NCI-H187 treated with DMSO at 0.1 percent for 48 hours (cell line): ENCODE measurements at places on chromosomes 7 and 10.
A peak's percentile ranks its signal among the peaks of the same experiment; 100 is the strongest.

- DNase-seq, result no peak
Measured at GRCh38 chr7:45203936-45204445, 46.4 kb downstream of the RAMP3 start.

GRCh38 chr10:12405342-12406320 lies 56.3 kb downstream of the CAMK1D start:
- no peak for DNase-seq

- no peak for DNase-seq
Measured at GRCh38 chr10:45383682-45384330, 9.8 kb downstream of the ALOX5 start.

- no peak for DNase-seq
Measured at GRCh38 chr10:33196710-33197491, 137.6 kb downstream of the NRP1 start.

DNA sequence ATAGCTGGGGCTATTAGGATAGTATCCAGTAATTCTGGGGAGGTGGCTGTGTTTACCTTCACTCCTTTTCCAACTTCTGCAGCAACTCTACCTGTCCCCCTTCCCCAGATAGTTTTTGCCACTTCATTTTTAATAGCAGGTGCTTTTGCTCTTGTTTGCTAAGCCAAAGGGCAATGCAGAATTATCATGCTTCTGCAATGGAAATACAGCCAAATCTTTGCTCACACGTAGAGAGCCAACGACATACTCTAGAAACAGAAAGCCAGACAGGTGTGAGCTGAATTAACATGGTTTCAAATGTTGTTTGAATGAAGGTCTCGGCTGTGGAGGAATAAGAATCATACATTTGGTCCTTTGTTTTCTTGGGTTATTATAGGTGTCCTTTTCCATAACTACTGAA lies 14.4 kb downstream of the PLEKHS1 start:
- DNase-seq, result no peak

DNA sequence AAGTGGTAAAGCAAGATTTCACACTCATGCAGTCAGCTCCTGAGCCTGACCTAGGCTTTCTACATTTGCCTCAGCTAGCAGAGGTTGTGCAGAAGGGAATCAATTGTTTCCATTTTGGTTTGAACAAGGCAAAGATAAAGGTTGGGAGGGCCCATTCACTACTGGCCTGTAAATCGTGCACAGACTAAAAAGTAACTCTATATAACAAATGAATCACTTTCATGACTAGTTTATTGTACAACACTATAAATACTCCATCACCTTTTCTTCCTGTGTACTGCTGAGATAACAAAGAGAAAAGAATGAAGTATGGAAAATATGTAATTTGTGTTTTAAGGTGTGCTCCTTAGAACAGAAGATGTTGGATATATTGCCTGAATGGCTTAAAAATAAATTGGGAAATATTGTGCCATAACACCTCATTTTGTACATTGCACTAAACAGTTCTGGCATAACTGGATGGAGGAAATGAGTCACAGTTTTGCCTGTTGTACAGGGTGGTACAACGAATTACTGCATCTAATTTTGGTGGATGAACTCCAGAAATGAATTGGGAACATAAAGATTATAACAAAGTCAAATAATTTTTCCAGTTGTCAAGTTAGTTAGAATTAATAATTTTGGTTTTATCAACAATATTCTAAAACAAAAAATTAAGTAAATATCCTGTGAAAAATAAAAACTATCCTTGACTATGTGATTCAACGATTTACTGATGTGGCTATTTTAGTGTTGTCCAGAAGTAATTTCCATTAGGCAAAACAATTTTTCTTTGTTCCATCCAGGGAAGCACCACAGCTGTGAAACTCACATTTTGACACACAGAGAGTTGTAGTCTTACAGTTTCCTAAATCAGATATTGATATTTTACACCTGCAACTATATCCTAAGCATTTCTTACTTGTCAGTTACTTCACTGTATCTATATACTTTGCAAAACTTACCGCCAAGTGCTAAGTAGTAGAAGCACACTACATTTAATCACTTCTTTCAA lies 18.0 kb downstream of the SEMA3C start:
- no peak for DNase-seq

DNA sequence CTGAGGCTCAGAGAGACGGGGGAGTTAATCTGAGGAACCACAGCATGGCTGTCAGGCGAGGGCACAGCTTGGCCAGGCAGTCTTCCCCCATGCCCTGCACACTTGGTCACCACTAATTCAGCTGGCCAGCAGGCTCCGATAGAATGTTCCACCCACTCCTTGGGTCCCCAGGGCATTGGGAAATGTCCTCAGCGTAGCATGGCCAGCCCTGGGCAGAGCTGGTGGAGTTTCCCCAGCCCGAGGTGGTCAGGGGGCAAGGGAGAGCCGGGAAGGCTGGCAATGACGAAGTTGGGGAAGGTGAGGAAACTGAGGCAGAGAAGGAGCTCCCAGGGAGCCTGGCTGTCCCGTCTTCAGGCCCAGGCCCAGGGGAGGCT lies 12.1 kb upstream of the GRIFIN start:
- DNase-seq, result no peak

- DNase-seq, result no peak
Measured at GRCh38 chr10:7157091-7157490, 253.7 kb downstream of the SFMBT2 start.

DNA sequence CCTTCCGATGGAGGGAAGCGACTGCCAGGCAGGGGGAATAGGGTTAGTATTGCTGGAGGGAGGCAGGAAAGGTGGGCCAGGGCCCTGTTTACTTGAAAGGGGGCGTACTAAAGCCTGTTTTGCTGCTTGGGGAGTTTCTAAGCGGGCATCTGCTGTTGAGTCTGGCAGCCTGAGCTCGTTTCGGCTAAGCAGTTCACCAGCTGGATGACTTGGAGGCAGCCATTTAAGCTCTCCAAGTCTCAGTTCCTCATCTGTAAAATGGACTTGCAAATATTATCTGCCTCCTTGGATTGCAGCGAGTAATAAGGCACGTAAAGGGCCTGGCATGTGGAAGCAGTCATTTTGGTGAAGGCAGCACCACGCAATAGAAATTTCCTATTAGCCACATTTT lies 44.0 kb downstream of the LDB3 start:
- DNase-seq, result no peak

GRCh38 chr10:126595160-126595559 lies 75.3 kb downstream of the C10orf90 start:
- no peak for DNase-seq

DNA sequence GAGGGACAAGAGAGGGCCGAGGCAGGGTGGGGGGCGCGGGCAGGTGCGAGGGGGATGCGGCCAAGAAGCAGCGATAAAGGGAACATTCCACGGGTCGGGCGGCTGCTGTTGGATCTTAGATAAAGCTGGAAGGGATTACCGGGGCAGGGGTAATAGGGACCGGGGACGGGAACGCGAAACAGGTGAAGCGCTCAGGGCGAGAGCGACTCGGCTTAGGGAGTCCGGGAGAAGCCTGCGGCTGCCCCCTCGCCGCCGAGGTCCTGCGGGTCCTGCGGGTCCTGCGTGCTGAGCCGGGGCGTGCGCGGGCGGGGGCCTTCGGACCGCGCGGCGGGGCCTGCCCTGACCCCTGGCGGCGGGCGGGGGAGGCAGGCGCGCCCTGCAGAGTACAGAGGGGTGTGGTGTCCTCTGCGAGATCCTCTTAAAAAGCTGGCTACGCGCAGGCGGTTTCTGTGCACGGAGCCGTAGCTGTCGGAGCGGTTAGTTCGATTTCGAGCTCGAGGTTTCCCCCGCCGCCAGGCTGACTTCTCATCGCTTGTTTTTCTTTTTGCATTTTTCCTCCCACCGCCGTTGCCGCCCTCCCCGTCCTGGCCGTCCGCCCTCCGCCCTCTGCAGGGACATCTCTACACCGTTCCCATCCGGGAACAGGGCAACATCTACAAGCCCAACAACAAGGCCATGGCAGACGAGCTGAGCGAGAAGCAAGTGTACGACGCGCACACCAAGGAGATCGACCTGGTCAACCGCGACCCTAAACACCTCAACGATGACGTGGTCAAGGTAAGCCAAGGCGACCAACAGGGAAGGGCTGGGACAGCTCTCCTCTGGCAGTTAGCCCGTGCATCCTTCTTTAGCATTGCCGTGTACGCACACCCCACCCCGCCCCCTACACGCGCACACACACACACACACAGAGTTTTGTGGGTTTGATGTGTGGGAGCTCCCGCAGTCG lies 1.4 kb downstream of the CAV1 start:
- DNase-seq, result peak; percentile 5

- peak; percentile 70 for DNase-seq
Measured at GRCh38 chr7:158067219-158067930, 520.2 kb downstream of the PTPRN2 start.

- no peak for DNase-seq
Measured at GRCh38 chr10:927131-927530, 4.4 kb downstream of the LARP4B start.

DNA sequence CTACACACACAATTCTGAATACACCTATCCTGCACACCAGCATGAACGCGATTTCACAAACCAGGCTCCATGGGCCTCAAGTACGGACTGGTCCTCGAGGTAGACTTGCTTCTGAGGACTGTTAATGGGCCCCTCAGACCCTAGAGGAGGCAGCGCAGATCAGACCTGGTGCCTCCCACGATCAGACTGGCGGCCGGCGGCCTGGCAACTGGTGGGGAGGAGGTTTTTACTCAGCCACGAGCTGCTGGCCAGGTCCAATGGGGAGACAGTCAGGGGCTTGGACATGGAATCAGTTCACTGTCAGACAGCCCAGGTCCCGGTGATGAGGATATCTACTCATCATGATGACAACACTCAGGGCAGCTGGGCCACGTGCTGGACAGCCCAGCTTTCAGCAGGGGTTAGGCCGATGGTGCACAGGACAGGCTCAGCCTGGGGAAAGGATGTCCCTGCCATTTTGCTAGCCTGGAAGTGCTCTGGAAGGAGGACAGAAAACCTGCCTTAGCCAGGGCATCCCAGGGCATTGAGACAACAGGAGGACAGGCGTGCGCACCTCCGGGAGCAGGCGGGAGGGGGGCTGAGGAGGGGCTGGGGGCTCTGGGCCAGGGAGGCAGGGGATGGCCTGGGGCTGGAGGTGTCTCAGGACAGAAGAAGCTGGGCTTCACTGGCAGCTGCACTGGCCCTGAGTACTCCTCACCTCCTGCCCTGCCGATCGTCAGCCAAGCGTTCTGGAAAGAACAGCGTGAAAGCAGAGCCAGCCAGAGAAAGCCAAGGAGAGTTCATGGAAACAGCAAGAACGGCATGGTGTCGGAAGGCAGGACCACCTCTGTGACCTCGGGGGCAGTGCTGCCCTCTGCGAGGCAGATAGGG lies 48.0 kb upstream of the RASGEF1A start:
- no peak for DNase-seq

GRCh38 chr10:35041502-35041879 lies 48.6 kb downstream of the CUL2 start:
- no peak for DNase-seq

DNA sequence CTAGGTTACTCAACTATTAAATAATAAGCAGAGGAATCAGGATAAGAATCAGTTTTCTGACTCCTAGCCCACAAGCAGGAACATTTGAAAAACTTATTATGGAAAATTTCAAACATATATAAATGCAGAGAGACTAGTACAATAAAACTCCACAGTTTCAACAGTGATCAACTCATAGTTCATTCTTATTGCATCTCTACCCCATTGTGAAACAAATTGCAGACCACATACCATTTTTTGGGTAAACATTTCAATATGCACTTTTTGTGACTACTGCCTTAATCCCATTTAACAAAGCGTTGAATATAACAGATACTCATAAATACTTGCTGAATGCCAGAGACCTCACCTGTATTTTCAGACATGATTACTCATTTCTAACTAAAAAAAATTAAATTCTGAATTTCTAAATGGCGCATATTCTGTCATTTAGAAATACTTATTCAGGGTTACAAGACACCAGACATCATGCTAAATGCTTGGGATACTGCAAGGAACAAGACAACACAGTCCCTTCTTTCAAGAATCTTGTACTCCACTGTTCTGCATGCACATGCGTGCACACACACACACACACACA lies 11.4 kb downstream of the CDK6 start:
- no peak for DNase-seq

- DNase-seq, result no peak
Measured at GRCh38 chr7:55362927-55363326, 2.2 kb upstream of the LANCL2 start.

GRCh38 chr10:126458466-126458865 lies 70.2 kb upstream of the ADAM12 start:
- DNase-seq, result no peak

DNA sequence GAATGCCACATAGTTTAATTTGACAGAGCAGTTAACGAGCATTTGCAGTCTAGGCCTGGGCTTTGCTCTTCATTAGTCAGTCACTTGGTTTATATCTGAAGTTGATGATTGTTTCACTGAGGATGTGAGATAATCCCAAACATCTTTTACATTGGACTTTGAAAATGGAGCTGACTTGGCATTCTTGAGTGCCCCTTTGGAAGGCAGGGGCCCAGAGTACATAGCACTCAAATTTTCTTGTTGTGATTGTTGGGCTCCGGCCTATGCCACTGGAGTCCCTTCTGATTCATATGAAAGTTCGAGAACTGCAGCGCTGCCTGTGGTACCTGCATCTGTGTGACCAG lies 21.9 kb downstream of the DNAJB6 start:
- no peak for DNase-seq

DNA sequence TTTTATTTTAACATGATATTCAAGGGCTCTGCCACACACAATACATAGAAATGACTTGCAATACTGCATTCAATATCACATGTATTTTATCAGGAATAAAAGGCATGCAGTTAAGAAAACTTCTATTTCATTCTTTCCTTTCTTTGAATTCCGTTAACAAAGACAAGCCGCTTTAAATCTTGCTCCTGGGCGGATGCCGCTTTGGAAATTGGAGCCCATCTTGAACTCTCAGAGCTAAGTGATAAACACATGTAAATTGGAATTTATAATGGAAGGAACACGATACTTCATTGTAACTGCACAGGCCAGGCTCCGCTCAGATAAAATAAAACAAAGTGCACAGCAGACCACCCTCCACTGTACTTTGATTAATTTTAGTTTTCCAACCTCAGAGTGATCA lies 774.5 kb upstream of the COBL start:
- DNase-seq, result no peak

GRCh38 chr7:93945083-93945482 lies 23.5 kb downstream of the GNG11 start:
- DNase-seq, result no peak

- DNase-seq, result no peak
Measured at GRCh38 chr7:48316768-48317167, 145.5 kb downstream of the ABCA13 start.

- no peak for DNase-seq
Measured at GRCh38 chr7:17134786-17135185, 163.7 kb upstream of the AHR start.

GRCh38 chr7:136940917-136941316 lies 72.5 kb downstream of the CHRM2 start:
- DNase-seq, result no peak

GRCh38 chr7:150657526-150657925 lies 25.3 kb upstream of the GIMAP6 start:
- DNase-seq, result no peak

DNA sequence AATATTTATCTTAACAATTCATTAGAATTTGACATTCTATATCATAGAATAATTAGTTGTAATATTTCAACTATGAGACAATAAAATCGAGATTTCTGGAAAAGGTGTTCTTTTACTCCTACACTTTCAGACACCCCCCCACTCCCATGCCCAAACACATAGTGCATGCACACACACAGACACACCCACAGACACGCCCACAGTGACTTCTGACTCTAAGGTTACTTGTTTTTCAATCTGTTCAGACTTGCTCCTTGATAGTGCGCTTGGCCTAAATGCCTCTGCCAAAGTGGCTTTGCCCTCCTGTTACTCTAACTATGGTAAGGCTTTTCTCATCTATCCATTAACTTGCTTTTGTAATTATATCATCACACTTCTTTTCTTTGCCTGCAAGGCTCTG lies 144.0 kb upstream of the PPP1R3A start:
- DNase-seq, result no peak

- no peak for DNase-seq
Measured at GRCh38 chr10:110326351-110327032, 21.8 kb upstream of the SMNDC1 start.
